ENCODE measurements at places on chromosomes 4 and X.

DNA sequence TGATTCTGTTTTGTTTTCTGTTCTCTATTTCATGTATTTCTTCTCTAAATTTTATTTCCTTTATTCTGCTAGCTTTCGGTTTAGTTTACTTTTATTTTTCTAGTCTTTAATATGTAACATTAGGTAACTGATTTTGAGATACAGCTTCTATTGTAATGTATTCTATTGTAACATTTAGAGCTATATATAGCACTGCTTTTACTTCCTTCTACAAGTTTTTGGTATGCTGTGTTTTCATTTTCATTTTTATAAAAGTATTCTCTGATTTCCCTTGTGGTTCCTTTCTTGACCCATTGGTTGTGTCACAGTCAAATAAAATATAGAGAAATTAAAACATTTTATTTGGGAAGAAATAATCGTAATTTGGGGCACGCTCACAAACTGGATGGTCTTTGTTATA, 13.9 kb upstream of the CT47A1 start:
- DNase-seq = no peak

DNA sequence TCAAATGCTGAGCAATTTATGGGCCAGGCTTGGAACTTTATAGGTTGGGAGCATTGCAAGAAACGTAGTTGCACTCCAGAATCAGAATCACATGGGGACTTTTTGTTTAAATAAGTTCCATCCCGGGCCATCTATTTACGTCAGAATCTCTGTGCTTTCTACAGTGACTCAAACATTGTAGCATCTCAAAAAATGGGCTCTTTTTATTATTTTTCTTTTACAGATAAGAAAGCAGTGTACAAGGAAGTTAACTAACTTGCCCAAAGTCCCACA, 10.2 kb downstream of the CC2D2A start:
- peak; percentile 49 for DNase-seq

DNA sequence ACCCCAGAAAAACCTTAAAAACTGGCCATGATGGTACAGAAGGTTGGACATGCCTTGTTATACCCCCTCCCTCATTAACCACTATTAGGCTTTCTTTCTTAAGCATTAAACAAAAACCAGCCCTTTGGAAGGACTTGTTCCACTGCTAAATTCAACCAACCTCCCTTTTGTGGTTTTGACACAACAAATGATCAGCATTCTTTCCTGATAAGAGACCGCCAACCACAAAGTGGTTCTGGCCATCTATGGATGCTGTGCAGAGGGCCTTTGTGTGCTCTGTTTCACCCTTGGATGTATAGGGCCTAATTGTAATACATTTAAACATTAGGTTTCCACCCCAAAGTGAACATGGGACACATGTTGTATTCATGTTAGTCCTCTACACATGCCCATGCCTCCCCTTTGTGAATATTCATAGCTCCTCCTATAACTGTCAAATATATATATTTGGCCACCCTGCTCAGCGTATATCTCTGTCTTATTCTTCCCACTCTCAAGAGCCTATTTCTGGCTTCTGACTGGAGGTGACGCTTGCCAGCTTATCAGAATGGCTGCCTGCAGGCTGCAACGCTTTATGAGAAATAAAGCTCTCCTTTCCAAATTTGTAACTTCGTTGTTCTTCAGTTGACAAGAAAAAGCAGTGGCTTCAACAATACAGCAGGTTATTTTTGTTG, 126.6 kb downstream of the NPNT start:
- no peak for DNase-seq

GRCh38 chrX:123476611-123477219, 256.1 kb downstream of the THOC2 start:
- DNase-seq = no peak

- DNase-seq = no peak
Observed at GRCh38 chr4:185011408-185011807, 6.9 kb upstream of the HELT start.

- no peak for DNase-seq
Observed at GRCh38 chrX:20498851-20499635, 232.3 kb upstream of the RPS6KA3 start.

DNA sequence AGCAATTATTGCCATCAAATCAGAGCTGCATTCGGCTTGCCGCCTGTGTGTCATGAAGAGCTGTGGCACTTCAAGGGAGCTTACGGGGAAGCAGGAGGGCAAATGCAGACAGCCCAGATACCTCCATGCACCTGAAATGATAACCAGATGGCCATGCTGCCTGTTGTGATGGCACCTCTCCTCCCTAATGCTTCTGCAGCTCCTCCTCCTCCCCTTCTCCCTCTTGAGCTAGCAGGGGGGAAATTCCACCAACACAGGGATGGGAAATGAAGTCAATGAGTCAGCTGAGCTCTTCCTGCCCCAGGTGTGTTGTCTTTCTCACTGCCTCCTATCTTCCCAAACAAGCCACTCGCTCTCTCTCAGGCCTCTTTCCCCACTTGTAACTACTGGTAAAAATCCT, 565.0 kb downstream of the BCOR start:
- DNase-seq = no peak

DNA sequence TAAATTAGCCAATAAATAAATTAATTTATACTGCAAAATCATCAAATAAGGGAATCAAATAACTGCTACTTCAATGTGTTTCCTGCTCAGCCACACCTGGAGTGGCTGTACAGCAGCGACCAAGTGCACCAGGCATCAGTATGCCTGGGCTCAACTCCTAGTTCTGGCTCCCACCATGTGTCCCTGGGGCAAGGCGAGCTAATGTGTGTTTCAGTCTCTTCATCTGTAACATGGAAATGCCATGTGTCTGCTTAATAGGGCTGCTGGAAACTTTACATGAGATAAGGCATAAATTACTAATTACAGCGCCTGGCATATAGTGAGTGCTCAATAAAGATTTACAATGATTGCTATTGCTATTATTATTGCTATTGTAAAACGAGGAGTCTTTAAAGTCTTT, 109.1 kb upstream of the PDLIM3 start:
- DNase-seq = no peak

DNA sequence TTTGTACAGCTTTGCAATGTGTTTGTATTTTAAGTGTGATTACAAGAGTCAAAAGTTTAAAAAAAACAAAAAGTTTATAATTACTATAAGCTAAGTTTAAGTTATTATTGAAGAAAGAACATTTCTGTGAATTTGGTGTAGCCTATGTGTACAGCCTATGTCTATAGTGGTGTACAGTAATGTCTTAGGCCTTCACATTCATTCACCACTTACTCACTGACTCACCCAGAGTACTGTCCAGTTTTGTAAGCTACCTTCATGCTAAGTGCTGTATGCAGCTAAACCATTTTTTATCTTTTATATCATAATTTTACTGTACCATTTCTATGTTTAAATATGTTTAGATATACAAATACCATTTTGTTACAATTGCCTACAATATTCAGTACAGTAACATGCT, 182.3 kb downstream of the RPA4 start:
- DNase-seq = no peak

DNA sequence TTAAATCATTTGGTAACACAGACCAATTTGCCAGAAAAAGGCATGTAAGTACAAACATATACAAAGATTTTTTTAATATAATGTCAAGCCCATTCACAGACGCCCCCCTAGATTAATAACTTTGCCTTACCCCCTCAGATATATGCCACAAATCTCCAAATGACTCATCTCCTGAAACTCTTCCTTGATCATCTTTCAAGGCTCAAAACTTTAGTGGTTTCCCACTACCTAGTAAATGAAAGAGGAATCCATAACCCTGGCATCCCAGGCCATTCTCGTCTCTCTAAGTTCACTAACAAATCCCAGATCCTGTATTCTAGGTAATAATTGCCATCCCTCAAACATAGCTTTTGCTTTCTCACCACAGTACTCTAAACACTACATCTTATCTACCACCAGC, 61.9 kb downstream of the PRSS12 start:
- no peak for DNase-seq

- no peak for DNase-seq
Observed at GRCh38 chr4:74715706-74716435, 78.5 kb downstream of the BTC start.

- DNase-seq = no peak
Observed at GRCh38 chr4:17376205-17376604, 135.7 kb downstream of the QDPR start.

- no peak for DNase-seq
Observed at GRCh38 chr4:113593400-113594230, 167.9 kb downstream of the CAMK2D start.

- DNase-seq = peak; percentile 75
Observed at GRCh38 chr4:155569960-155570515, 96.6 kb upstream of the GUCY1A1 start.

- DNase-seq = no peak
Observed at GRCh38 chr4:150525321-150525868, 56.6 kb upstream of the MAB21L2 start.

DNA sequence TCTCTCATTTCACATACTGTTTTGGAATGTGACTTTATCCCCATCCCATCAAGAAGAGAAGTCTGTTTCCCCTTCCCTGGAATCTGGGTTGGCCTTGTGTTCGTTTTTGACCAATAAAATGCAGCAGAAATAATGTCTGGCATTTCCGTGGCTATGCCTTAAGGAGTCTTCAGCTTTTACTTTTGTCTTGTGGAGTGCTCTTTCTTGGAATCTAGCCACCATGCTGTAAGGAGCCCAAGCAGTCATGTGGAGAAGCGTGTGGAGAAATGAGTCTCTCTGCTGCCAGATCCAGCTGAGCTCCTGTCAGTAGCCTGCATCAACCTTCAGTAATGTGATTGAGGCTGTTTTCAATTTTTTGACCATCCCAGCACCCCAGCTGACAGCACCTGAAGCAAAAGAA, 84.4 kb upstream of the ARMCX2 start:
- no peak for DNase-seq

DNA sequence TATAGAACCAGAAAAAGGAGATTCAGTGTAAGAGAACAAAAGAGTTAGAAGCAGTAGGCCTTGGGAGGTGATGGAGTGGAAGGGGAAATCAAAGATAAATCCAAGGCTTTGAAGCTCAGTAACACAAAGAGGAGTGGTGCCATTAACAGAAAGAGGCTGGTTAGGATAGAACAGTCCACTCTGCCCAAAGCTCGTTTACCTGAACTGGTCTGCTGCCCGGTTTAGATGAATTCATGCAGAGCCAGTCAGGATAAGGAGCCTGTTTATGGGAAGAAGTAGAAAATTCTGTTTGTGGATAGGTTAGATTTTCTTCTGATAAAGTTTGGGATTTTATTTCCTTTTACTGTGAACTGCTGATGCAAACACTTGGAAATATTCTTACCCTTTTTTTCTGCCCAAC, 80.6 kb downstream of the HMGB2 start:
- DNase-seq = no peak

DNA sequence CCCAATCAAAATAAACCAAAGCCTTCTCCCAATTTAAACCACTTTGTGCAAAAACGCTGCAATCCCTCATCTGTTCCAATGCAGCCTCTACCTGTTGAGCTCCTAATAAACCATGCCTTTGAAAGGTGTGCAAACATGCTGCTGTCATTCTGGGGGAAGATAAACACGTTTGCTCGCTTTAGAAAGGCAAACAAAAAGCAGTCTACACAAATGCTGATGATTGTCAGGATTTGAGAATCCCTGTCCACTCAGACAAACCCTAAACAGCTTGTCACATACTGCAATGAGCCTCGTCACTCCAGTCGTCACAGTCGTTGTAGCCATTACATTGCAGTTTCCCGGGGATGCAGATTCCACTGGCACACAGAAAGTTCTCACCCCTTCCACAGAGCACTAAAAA, 145.2 kb downstream of the CORIN start:
- no peak for DNase-seq

DNA sequence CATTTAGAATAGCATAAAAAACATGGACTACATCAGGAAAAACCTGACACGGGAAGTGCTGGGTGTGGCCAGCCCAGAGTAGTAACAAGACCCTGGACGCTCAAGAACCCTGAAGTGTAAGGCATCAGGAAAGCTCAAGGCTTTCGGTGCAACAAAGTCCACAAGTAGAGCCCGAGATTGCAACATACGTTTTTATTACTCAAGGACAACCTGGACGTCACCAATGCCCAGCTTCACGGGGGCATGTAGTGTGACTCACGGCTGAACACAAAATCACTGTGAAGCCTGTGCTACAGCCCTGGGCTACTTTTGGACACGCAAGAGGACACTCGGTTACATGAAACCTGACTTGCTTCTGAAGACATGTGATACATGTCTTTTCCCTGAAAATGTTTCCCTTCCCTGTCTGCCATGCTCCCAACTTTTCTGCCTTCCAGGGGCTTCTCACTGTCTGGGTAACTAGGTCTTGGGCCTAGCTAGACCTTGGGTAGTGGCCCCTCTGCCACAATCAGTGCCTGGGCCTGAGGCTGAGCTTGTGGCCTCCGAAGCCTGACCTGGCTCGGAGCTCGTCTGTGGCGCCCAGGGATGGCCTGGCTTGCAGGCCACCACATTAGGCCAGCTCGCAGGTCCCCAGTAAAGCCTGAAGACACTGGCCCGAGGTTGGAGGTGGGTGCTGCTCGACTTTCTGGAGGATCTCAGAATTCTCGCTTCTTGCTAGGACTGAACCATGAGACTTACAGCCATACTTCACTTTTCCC, 9.2 kb downstream of the IRAK1 start:
- DNase-seq = no peak

DNA sequence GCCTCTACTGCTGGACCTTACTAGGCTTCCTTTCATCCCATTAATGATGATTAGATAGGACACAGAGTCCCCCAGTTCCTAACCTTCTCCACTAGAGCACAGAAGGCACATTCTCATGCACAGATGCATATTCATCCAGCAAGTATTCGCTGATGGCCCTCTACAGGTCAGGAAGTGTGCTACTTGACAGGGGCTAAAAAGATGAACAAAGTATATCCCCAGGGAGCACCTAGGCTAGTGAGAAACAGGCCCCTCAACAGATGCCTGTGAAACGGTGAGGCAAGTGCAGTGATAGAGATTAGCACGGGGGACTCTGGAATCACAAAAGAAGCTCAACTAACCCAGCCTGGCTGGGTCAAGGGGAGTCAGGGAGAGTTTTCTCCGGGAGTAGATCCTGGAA, 95.8 kb downstream of the MGST2 start:
- DNase-seq = no peak

DNA sequence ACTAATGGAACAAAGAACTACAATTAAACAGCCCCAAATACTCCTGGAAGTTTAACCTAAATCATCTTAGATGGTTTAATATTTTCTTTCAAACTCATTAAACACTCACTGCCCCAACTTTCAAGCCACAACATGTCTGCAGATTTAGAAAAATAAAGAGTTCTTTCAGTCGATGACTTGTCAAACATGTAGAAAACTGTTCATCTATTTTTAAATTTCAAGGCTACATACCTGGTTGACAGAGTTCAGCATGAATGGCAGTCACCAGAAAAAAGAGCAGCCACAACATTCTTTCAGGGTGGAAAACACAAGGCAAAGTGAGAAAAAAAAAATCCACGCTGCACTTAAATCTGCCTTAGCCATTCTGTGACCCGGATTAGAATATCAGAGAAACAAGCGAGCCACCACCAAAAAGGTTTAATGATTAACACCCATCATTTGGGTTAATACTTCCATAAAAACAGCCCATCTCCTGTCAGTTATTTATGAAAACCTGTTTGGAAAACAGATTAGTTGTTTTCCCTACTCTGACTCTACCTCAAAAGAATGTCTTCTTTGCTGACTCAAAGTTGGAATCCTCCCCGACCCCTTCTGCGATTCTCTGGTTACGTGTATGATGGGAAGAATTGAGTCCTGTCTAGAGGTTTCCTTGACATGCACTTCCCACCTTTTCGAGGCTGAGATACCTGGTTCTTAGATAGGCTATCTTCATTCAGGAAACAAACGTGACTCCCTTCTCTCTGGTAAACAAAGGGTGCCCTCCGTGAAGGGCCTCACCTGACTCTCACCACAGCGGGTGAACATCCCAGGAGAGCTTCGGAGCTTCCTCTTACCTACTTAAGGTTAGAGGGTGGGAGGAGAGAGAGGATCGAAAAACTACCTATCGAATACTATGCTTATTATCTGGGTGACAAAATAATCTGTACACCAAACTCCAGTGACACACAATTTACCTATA, at the start of gene CLTRN:
TSS of gene CLTRN (minus strand) at position 319 of the 958 bp plus-strand sequence. CDS start at position 289, 30 bp downstream.
- no peak for DNase-seq
